GM23248 (cell line): ENCODE measurements at places on chromosomes 11 and 22. TPM values are rescaled to one million over a fixed set of nuclear protein-coding genes. Genes with fewer than 3 reads are reported as not detected.

The OR5L2 gene
- total RNA-seq = not detected in 2 replicates

The INPP5J gene
- total RNA-seq = 0.13 TPM in 1 of 2 replicates, not detected in the other

The OR5D18 gene
- total RNA-seq = not detected in 2 replicates

The GPHA2 gene
- total RNA-seq = not detected in 2 replicates

The SLC15A3 gene
- total RNA-seq = 0.51 and 2.2 TPM in 2 replicates

The MS4A14 gene
- total RNA-seq = not detected in 2 replicates

The SCGB1C1 gene
- total RNA-seq = not detected in 2 replicates

The SLC29A2 gene
- not detected in 2 replicates for total RNA-seq

DNA sequence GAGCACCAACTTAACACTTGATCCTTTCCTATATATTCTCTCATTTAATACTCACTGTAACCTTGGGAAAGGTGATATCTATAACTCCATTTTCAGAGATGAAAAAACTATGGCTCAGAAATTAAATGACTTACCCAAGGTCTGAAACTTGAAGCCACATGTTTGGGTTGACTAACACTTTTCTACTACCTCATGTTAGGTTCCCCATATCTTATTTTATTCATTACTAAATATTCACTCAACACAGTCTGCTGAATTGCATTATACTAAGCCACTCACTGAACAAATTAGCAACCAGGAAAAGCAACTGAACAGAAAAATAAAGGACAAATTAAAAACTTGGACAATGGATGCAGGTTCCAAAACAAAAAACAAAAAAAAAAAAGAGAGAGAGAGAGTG is 59.9 kb downstream of the FAM168A start:
- H3K36me3 ChIP-seq = no peaks in the 10 kb centered on the region
- 0 out of 2 replicates have a peak overlapping the region, but pooled peaks have one; percentile 5 for H3K27ac ChIP-seq
- no peak for DNase-seq
- H3K4me3 ChIP-seq = no peak overlapping the region

- H3K27ac ChIP-seq = no peak overlapping the region
- H3K27me3 ChIP-seq = no peaks in the 10 kb centered on the region
- no peak for DNase-seq
These were observed 2.3 kb downstream of the OPCML start for GRCh38 chr11:133529807-133530500.

- no peak overlapping the region for H3K4me3 ChIP-seq
- peaks cover 35% of the 10 kb centered on the region for H3K27me3 ChIP-seq
- no peak for DNase-seq
These were observed 96.4 kb upstream of the LDLRAD3 start for GRCh38 chr11:35847473-35847872.

DNA sequence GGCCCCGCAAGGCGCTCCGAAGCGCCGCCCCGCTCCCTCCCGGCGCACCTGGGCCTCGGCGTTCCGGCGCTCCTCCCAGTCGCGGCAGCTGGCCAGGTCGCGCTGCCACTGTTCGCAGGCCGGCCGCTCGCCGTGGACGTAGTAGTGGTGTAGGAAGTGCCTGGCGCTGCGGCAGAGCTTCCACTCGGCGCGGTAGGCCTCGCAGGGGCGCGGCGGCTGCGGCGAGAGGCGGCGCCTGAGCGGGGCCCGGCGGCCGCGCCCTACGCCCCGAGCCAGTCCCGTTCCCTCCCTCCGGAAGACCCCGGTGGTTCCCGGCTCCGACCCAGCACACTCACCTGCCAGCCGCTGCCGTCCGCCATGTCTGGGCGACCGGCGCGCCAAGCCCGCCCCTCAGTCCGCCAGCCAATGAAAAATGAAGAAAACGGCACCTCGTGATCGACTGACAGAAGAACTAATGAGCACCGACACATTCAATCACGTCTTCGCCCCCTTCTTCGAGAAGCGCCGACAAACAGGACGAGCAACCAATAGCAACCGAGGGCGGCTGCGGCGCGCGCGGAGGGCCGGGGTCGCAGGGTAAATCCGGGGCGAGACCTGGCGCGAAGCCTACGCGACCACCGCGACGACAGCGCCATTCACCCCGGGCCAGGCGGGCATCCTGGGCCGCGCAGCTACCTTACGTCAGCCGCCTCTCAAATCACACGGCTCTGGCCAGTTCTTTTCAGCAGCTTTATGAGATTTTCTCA is at the start of gene C22orf39:
Gene C22orf39, minus strand, starts transcription at position 382 of the 746 bp plus-strand sequence. Its CDS starts 23 bp downstream, at position 359.
- H3K4me3 ChIP-seq = peak within 1 kb of the TSS; percentile 83
- peak within 1 kb of the TSS; percentile 70 for H3K27ac ChIP-seq
- peak; percentile 93 for DNase-seq
- H3K36me3 ChIP-seq = 0 out of 2 replicates have a peak, but pooled peaks cover 10% of the 10 kb centered on the region
- peaks cover 3% of the 10 kb centered on the region; the same call in 1 of the 2 replicates for H3K4me1 ChIP-seq

DNA sequence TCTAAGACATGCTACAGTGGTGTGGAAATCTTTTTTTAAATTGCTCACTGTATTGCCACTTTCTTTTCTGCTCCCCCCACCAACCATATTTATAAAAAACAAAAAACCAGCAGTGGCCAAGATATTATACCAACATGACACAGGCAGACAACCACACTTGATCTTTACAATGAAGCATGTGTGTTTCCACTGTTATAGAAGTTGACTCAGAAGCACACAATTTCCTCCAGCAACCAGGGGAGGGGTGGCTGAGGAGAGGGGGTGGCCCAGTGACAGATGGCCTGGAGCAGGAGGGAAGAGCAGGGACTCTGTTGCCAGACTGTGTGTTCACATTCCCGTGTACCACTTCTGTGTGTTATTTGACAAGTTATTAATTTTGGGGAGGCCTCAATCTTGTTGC is 14.8 kb downstream of the CD59 start:
- H3K4me1 ChIP-seq = peaks cover 73% of the 10 kb centered on the region
- peak; percentile 85 for DNase-seq
- 0 out of 2 replicates have a peak overlapping the region, but pooled peaks have one; percentile 2 for H3K4me3 ChIP-seq
